Urothelium cell line (cell line): ENCODE measurements at places on chromosomes 5 and 9.

- no peak for DNase-seq
These were observed 6.0 kb downstream of the SNX18 start for GRCh38 chr5:54523534-54523933.

DNA sequence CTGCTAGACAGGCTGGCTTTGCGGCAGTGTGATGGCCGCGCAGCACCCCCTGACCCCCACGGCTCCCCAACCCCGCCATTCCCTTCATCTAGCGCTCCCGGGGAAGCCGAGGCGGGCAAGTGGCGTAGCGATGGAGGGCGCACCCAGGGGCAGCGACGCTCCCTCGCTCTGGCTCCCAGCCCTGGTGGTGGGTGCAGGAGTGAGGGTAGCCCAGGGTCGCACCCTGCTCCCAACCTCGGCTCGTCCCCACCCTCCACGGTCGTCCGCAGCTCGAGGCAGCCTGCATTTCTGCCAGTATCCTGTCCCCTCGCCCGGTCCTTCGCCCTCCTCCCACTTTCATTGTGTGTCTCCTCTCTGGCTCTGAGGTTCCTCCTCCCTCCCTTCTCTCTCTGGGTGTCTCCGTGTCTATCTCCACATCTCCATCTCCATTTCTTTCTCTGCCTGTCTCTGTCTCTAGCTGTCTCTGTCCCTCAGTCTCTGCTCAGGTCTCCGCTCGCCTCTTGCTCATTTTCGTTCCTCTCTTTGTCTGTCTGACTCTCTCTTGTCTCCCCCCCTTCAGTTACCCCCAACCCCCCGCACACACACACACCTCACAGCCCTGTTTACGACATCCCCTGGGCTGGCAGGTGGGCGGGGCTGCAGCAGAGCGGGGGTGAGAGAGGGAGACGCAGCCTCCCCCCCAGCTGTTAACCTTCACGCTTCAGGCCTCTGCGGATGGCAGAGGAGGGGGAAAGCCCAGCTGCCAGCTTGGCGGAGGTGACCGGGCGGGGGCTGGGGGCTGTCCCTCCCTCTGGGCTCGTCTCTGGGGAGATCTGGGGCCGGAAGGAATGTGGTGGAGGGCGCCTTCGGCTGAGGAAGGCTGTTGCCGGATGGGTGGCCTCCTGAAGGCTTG, 48.7 kb upstream of the PSD2 start:
- DNase-seq, result peak; percentile 61

DNA sequence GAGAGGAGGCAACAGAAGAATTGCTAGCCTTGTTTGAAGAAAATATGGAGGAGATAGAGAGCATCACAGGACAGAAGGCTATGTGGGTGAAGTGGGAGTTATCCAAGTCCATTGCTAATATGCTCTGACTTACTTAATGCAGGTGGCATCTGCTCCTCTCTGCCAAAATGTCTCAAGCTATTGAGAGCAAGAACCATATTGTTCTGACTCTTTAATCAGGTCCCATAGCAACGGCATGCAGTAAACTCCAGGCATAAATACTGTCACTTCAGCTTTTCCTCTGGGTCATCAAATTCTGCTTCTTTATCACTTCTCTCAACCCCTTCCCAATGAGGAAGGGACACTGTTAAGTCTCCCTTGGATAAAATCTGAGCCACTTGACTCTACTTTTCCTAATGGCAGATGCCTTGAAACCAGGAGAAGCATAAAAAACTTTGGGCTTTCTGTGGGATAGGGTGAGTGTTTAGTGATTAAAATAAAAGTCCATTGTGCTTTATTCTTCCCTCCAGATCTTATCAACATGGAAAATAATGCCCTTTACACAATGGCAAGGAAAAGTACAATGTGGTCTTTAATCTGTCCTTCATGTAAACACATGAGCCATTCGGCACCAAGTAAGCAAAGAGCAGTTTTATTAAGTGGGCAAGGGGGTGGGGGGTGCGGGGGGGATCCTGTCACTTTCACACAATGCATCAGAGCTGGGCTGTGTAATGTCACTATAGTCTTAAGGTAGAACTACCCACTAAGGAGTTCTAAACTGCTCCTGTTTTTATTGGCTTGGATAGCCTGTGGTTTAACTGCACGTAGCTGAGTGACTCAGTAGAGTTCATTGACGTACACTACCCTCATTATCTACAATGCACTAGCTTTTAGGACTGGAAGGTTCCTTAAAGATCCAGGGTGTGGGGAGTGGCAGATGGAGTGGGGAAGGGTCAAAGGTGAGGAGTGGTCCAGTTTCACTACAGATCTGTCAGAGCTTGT, 71.0 kb upstream of the TARS1 start:
- DNase-seq, result peak; percentile 39

DNA sequence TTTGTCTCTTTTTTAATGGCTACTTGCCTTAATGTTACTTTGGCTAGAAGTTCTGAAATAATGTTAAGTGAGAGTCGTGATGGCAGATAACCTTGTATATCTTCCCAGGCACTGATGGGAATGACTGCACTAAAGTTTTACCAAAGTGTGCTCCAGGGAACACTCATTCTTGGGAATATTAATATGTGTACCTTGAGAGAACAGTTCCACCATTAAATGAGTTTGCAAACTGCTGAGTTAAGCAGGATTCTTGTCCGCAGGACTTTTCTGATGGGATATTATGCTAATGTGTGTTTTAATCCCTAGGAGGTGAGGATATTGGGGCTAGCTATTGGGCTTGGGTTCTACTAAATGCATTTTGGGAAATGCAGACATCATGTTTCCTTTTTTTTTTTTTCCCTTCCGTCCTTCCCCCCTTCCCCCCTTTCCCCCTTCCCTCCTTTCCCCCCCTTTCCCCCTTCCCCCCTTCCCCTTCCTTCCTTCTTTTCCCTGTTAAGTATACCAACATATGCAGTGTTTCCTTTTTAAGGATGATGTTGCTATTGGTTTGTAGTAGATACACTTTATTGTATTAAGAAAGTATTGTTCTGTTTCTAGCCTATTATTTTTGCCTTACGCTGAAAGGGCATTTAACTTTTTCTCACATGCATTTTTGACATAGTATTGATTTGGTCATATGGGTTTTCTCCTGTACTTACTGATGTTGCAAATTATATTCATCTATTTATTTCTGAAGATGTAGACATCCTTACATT, 15.5 kb downstream of the ZBTB34 start:
- DNase-seq, result no peak

DNA sequence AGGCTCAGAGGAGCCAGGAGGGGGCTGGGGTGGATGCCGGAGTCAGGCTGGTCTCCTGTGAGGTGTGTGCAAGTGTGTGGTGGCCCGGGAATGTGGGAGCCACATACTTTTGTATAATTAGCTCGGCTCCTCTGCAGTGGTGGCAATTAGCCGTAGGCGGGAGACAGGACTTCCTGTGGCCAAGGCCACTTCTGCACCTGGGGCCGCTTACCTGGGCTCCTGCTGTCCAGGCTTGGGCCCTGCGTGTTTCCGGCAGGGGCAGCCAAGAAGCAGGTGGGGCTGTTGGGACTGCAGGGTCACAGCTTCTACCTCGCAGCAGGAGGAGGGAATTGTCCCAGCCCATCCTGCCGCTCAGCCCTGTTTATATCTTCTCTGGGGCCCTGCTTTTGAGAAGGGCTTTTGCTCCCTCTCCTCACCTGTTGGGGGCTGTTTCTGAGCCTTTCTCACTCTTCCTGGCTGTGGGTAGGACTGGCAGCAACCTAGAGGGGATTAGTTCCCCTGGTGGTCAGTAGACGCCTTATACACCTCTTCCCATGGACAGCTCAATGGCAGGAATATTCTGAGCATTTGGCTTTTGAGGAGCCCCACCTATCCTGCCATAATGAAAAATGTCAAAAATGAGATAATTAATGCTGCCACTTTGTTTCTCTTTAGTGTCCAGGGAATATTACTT, 145.4 kb upstream of the PITX1 start:
- DNase-seq, result no peak

DNA sequence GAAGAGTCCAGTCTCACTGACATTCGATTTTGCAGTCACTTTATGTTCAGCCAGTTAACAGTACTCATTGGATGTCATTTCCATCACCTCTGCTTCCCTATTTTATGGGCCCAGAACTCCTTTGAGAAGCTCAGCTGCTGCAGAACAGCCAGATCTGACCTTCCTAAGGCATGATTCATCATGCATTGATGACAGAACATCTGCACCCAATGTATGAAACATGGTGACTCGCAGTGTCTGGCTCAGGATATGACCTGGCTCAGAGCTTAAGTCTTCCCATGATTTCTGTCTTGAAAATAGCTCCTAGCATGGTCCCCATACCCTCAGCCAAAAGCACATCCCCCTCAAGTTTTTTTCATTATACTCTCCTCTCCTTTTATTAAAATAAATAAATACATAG, 92.6 kb upstream of the TRIM32 start:
- peak; percentile 32 for DNase-seq

DNA sequence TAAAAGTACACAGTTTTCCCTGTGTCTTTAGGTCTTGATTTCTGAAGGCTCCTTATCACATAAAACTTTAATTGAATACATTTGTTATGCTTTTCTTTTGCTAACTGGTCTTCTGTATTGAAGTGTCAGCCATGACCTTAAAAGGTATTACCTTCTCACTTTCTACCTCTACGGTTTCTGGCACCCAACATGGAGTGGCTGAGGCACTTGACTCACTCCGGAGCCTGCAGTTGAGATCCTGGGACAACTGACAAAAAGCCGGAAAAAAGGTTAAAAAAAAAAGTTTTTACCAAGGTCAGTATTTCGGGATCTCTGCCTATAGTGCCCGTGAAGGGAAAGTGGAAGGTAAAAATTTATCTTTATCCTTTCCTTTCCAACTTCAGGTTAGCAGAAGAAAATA, 197.0 kb downstream of the ARRDC3 start:
- DNase-seq, result no peak
